ENCODE measurements at places on chromosomes 16 and 17.

- no peak for DNase-seq
These were observed 46.5 kb upstream of the GINS3 start for GRCh38 chr16:58345574-58346354.

DNA sequence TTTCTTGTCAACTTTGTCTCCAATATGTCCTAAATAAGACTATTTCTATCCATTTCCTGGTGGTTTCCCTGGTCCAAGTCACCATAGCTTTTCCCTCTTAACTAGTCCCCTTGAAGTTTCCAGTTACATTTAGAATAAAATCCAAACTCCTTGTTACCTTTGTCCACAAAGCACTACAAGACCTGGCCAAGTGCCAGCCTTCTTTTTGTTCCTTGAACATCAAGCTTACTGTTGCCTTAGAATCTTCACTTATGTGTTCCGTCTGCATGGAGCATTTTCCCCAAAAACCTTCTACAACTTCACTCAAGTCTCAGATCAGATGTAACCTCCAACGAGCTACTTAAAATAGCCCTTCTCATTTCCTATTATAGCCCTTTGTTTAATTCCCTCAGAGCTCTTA, 101.4 kb downstream of the ITFG1 start:
- DNase-seq, result no peak

GRCh38 chr17:43800736-43801135, 20.5 kb downstream of the CFAP97D1 start:
- DNase-seq, result no peak

GRCh38 chr16:66135421-66135831, 231.1 kb upstream of the CDH5 start:
- no peak for DNase-seq

DNA sequence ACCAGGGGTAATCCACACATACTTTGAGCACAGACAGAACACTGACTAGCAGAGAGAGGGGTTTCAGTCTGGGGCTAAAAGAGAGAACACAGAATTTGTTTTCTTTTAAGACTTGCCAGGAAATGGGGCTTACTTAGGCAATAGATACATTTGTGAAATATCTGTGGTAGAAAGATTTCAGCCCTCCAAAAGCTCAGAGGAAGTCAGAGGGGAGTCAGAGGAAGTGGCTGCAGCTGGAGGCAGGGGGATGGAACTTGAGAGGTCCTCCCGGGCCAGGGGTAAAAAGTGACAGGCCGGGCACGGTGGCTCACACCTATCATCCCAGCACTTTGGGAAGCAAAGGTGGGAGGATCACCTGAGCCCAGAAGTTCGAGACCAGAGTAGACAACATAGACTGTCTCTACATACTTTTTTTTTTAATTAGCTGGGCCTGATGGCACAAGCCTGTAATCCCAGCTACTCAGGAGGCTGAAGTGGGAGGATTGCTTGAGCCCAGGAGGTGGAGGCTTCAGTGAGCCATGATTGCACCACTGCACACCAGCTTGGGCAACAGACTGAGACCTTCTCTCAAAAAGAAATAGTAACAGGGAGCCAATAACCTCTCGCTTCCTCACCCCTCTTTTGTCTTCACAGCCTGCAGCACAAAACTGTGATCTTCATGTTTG, 49.9 kb downstream of the NLRC5 start:
- DNase-seq, result no peak

DNA sequence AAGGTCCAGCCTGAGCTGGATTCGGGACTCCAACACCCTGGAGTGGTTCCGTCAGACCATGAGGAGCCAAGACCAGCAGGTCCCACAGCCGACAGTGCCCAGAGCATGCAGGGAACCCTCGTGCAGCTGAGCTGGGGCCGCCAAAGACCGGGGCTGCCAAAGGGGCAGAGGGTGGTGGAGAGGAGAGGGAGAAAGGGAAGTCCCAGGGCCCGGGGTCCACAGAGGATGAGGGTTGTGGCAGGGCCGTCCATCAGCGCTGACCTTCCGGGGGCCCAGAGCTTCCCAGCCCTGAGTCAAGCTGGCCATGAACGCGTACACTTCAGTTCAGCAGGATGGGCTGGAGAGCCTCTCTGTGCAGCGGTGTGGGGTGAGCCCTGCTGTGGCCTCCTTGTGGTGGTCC, 6.7 kb upstream of the CAPN15 start:
- no peak for DNase-seq

GRCh38 chr16:1788708-1789100, 4.8 kb downstream of the IGFALS start:
- no peak for DNase-seq

- no peak for DNase-seq
These were observed 60.4 kb downstream of the PLXDC1 start for GRCh38 chr17:39090908-39091665.

DNA sequence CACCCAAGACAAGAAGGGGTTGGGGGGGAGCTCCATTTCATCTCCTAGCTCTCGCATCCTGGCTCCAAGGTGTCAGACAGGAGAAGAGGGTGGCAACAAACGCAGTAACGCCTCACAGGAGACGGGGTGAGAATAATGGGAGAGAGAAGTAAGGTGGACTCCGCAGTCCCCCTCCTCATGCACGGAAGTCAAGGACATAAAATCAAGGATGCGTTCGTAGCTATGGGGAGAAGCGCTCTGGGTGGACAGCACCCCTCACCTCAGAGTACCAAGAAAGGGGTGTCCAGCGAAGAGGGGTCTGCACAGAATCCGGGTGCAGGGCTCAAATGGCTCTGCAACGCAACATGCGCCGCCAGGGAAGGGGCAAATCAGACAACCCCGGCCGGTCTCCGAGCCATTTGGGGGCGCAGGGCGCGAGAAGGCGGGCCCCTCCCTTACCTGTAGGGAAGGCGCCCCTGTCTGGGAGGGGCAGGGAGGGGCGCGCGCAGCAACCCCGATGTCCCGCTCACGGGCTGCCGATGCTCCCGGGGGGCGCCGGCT, 555 bp downstream of the HDAC5 start:
- DNase-seq, result peak; percentile 15

DNA sequence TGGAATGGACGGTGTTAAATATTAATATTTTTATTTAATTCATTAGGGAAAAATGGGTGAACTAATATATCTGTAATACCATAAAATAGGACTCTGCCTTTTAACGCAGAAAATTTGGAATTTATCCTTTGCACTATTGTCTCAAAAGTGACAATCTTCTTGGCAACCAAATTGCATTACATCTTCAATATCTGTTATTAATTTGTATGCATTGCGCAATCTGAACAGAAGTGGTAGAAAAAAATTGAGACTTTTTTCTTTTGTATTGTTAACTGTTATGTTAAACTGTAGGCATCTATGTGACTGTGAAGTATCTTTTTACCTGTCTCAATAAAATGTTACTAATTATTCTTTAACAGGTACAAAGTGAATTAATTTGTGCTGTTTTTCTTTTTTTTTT, 55.6 kb downstream of the PPM1E start:
- DNase-seq, result no peak

DNA sequence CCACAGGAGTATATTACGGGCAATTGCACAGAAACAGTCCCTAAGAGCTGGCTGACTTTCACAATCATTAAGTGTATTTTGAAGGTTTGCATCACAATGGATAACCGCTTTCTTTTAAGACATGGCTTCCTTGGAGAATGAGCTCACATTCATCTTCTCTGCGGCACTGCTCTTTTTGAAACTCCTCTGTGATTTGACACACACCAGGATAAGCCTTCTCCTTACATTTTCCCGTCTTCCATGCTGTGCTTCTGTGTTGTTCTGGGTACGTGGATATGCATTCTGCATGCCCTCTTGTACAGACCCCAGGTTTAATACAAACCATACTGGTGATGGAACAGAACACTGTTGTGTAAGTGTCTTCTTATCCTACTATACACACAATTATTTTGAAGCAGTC, 89.5 kb upstream of the METRNL start:
- DNase-seq, result no peak

DNA sequence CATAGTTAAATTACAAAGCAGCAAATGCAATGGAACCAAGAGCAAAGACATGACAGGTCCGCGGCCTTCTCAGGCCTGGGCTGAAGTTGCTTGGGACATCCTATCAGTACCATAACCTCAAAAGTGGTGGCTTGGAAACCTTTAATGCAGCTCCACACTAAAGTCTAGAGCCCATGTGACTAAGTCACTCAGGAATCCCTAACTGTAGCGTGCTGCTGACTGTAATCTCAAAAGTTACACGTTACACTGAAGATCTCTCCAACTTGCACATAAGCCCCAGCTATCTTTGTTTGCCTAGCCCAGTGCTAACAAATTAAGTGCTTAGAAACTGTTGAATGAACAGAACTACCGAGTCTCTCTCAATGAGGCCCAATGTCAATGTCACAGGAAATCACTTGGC, 27.8 kb downstream of the NUP88 start:
- no peak for DNase-seq

- no peak for DNase-seq
These were observed 111.4 kb upstream of the CDC42EP4 start for GRCh38 chr17:73423159-73423715.

DNA sequence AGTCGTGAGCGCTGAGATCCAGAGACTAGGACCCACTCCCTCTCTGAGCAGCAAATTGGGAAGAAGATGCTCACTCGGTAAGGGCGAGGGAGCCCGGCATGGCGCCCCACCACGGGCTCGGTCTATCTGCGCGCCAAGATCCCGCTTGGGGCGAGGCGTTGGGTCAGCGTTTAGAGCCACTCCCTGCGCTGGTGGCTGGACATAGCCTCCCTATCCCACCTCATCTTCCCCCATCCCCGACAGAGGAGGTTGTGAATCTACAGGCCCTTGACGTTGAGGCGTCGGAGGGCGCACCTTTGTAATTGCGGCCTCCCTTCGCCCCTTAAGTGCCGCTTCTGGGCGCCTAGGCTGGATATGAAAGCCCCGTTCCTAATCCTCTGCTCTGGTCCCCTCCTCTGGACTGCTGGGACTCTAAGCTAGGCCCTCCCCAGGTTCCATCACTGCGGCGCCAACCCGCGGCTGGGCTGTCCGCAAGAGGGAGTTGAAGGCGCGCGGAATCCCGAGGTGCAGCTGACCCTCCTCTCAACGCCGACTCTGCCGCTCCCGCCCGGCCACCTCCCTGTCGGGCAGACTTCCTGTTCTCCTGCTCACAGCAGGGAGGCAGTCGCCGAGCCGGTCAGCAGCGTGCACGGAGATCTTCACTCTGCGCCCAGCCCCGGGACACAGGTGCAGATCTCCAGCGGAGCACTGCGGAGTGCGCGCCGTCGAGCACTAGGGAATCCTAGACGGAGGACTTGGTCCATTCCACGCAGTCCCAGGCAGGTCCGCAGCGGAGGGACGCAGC, 16.1 kb upstream of the HOXB9 start:
- DNase-seq, result no peak

DNA sequence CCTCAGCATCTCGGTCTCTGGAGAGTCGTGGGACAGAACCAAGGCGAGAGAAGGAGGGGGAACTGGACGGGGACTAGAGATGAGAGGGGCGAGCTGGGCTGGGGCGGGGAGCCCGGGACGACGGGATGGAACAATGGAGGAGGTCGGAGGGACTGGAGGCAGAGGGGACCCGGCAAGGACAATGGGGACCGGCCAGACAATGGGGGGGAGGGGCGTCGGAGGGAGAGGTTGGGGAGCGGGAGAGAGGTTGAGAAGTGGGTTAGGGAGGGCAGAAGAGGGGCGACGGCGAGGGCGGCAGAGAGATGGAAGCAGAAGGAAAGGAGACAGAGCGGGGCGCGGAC, 719 bp downstream of the NGFR start:
- no peak for DNase-seq

DNA sequence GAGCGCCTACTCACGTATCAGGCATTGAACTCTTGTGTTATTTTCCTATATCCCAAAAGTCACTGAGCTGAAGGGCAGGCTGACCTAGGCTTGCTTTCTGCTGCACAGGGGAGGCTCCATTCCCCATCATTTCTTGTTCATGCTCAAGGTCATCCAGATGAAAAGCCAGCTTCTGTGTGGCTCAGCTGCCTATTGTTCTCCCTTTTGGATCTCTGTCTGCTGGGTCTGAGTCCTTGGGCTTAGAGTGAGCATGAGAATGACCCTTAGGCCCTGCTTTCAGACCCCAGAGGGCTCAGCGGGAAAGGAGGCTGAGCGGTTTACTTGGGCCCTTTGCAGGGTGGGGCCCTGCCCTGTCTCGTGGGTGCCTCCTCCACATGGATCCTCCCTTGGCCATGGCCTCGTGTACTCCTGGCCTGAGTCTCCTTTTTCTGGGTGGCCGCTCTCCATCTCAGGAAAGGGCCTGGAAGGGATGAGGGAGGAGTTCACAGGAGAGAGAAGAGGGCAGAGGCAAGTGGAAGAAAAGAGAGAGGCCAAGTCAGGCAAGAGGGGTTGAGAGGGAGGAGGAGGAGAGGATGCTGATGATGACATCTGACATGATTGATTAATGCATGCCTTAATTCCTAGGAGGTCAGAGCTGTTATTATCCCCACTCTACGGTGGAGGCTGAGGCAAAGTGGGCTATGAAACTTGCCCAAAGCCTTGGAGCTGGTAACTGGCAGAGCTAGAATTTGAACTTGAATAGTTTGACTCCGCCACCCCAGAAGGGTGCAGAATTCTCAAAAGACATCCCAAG, 19.8 kb upstream of the MAP3K14 start:
- DNase-seq, result no peak

- DNase-seq, result peak; percentile 46
These were observed 20.7 kb upstream of the ADCY7 start for GRCh38 chr16:50245417-50246298.

GRCh38 chr17:74875155-74875976, 2.6 kb upstream of the FDXR start:
- no peak for DNase-seq

DNA sequence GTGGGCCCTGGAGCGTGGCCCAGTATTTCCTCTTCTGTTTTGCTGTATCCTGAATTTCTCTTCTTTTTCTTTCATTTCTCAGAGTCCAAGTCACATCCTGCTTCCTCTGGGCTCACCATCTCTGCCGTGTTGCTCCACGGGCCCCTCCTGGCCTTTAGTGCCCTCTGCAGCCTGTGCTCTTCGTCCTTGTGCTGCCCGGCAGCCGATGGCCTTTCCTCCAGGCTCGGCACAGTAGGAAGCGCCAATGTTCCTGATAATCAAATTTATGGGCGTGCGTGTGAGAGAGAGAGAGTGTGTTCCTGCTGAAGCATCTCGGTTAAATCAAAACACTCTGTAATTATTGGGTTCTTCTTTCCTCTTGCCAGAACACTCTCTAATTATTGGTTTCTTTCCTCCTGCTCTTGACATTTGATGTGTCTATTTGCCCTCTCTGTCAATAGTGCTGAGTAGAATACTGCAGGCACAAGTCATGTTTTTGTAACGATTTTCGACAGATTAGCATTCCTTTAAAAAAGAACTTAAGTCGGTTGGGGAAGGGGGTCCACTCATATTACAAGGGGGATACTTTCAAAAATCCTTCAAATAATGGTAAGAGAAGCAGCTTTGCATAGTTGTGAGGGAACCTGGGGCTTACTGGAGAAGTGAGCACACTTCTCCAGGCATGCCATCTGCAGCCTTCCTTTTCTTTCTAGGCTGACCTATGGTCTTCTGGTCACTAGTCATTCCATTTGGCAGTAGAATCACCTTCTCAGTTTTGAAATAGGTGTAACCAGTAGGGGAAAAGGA, 126.6 kb downstream of the RPTOR start:
- no peak for DNase-seq

DNA sequence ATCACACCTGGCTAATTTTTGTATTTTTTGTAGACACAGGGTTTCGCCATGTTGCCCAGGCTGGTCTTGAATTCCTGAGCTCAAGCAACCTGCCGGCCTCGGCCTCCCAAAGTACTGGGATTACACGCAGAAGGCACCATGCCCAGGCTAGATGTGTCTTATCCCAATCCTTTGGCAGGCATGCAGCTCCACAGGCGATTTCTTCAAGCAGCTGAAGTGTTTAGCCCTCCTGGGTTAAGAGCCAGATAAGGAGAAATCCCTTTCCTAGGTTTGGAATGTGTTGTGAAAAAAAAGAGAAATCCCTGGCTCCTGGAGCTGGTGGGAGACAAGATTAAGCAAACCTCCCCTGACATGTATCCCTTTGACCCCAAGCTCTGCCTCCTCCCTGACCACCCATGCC, 2.1 kb upstream of the NHERF1 start:
- DNase-seq, result no peak

GRCh38 chr17:18968345-18968744, 16.4 kb downstream of the SLC5A10 start:
- no peak for DNase-seq

Measured in effector memory CD8-positive, alpha-beta T cell (primary cell).